ENCODE measurements at places on chromosomes 16 and 17.

- no peak for DNase-seq
Measured at GRCh38 chr17:11551442-11551841, 46.8 kb upstream of the DNAH9 start.

GRCh38 chr17:59329176-59330052, 2.0 kb upstream of the YPEL2 start:
- DNase-seq: peak; percentile 51

DNA sequence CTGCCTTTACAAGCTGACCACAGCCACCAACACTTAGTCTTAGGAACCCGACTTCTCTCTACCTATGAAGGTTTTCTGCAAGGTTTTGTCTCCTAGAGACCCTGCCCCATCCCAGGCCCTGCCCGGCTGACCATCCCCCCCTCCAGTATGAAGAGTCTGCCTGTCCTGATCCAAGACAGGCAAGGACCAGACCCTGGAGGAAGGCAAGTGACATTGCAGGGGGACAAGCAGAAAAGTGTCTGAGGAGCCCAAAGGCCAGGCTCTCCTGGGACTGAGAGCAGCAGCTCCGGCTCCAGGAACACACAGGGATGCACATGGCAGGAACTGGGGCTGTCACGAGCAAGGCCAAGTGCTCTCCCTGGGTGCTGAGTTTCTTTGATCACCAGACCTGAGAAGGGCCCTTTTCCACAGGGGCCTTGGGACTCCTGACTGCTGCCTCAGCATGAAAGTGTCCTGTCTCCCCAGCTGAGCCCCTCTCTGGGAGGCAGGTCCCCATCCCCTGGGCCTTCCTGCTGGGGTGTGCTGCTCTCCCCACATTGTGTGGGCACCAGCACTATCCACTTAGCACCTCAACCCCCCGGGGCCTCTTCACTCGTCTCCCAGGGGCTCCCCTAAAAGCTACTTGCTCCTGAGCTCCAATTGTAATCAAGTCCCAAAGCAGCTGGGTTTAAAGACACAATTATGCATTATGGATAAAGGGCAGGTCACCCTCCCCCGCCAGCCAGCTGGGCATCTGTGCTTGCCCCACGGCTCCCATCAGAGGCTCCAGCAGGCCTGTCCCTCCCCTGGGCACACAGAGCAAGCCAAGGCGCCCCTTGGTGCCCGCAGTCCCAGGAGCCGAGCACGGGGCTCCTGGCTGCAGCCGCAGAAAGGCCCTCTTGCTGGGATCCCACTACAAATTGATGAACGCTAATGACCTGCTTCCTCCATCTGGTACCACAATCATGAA, 11.6 kb upstream of the CACNG4 start:
- no peak for DNase-seq

GRCh38 chr16:67843343-67843765, 1.2 kb downstream of the THAP11 start:
- no peak for DNase-seq

GRCh38 chr17:80316927-80317705, 56.5 kb downstream of the RNF213 start:
- no peak for DNase-seq

- no peak for DNase-seq
Measured at GRCh38 chr17:5027916-5028315, 7.3 kb downstream of the SLC52A1 start.

DNA sequence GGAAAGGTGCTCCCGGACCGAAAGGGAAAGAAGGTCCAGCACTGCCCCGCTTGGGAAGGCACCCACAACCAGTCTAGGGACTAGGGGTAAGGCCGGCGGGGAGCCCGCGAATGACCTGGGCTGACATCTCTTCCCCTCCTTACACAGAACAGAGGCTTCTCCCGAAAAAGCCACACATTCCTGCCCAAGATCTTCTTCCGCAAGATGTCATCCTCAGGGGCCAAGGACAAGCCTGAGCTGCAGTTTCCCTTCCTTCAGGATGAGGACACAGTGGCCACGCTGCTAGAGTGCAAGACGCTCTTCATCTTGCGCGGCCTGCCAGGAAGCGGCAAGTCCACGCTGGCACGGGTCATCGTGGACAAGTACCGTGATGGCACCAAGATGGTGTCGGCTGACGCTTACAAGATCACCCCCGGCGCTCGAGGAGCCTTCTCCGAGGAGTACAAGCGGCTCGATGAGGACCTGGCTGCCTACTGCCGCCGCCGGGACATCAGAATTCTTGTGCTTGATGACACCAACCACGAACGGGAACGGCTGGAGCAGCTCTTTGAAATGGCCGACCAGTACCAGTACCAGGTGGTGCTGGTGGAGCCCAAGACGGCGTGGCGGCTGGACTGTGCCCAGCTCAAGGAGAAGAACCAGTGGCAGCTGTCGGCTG, 1.5 kb downstream of the CNP start:
- DNase-seq: no peak

- DNase-seq: peak; percentile 47
Measured at GRCh38 chr17:59840329-59841090, 52.2 kb downstream of the TUBD1 start.

- DNase-seq: no peak
Measured at GRCh38 chr17:73013816-73014663, 78.4 kb downstream of the SLC39A11 start.

DNA sequence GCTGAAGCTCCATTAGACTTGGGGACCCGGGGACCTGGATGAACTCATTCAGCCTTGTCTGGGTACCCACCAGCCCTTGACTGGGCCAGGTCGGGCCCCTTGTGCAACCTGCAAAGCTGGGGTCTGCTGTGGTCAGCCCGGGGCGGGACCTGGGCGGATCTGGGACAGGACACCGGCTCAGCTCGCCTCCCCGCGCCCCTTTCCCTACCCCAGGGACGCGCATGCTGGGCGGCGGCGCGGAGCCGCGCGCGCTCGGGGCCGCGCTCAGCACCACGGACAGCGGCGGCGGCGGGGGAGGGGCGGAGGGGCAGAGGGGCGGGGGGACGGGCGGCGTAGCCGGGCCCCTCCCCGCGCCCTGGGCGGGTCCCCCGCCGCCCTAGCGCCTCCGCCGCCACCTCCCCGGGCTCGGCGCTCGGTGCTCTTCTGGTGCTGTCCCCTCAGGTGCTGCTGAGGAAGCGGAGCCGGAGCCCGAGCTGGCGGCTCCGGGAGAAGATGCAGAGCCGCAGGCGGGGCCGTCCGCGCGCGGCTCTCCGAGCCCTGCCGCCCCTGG, 7.4 kb downstream of the ACD start:
- no peak for DNase-seq

DNA sequence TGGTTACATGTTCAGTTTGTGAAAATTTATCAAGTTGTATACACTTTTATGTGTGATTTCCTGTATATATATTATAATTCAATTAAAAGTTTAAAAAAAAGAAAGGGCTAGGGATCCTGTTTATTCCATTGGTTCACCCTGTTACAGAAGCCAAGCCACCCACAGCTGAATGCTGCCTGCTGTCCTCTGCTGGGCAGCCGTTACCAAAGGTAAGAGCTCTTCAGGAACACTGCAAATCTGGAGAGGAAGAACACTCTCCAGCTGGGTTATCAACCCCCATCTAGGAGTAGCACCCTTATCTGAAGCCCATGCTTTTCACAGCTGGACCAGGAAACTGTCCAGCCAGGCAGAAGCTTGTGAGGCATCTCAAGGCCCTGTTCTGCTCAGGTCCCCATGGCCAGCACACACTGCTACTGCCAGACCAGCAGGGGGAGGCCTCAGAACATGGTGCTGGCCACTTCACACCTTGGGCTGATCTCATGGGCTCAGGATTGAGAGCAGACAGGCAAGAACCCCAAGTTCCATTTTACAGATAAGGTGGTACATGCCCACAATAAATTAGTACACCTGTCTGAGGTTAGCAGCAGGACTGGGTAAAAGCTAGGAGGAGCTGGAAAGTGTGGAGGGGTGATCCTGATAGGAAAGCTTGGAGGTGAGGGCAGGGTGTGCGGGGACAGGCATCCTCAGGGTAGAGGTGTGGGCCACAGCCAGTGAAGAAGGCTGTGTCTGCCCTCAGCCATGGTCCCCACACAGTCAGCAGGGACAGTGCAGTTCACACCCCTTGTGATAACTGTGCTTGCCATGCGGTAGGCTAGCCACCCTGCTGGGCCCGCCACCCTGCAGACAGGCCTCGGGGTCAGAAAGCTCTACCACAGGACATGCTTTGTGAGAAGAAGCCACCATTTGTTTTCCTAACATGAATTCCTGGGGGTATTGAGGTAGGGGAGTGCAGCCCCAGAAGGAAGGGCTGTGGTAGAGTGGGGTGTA, 54.3 kb upstream of the SREBF1 start:
- DNase-seq: peak; percentile 35

- no peak for DNase-seq
Measured at GRCh38 chr17:59387351-59388068, 56.1 kb downstream of the YPEL2 start.

GRCh38 chr17:30717291-30718098, 107.0 kb downstream of the CRLF3 start:
- DNase-seq: no peak

GRCh38 chr17:80472996-80473395, 3.4 kb downstream of the NPTX1 start:
- no peak for DNase-seq

DNA sequence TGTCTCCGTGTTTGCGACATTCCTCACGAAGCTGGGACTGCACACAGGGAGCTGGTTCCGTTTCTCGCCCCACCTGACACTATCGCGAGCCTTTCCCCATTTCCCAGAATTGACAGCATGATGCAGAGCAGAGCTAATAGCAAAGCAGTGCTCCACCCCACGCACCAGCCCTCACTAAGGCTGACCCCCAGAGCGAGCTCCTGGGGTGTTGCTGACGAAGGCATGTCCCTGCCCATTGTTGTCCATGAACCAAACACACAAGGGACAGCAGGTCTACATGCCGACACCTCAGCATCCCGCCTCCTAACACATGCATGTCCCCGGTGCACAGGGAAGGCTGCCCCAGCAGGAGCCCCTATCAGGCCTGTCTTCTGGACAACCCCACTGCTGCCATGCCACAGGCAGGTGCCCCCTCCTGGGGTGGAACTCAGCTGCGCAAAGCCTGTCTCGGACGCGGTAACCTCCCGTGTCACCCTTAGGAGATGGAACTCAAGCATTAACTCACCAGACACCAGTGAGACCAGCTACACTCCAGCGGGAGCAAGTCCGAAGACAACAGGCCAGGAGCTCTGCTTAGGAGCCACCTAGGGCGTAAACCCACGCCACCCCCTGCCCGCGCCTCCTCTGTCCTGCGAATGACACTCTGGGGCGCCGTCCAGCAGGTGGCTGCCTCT, 16.9 kb upstream of the TRAP1 start:
- DNase-seq: no peak

- no peak for DNase-seq
Measured at GRCh38 chr16:3486506-3487215, 8.6 kb downstream of the C16orf90 start.

DNA sequence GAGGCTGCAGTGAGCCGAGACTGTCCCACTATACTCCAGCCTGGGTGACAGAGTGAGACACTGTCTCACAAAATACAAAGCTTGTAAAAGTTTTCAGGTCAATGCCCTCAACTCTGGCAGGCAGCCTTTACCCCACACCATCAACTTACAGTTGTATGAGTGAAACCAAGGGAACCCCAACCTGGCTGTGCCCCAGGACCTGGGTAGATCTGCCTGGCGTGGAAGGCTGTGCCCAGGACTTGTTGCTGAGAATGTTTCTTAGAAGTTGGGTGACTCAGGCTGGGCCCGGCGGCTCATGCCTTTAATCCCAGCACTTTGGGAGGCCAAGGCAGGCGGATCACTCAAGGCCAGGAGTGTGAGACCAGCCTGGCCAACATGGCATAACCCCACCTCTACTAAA, 7.8 kb downstream of the CES3 start:
- no peak for DNase-seq

DNA sequence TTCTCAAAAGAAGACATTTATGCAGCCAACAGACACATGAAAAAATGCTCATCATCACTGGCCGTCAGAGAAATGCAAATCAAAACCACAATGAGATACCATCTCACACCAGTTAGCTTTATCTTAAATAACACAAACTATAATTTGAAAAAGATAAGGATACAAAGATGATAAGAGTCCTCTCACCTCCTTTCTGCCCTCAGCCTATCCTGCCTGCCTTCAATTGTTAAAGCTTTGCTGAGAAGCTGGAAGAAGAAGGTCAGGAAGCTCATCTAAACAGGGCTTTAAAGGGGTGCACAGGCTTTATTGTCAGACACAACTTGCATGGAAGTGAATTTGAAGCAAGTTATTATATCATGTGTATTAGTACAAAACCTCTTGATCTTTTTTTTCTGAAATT, 676.3 kb upstream of the GOT2 start:
- DNase-seq: no peak

DNA sequence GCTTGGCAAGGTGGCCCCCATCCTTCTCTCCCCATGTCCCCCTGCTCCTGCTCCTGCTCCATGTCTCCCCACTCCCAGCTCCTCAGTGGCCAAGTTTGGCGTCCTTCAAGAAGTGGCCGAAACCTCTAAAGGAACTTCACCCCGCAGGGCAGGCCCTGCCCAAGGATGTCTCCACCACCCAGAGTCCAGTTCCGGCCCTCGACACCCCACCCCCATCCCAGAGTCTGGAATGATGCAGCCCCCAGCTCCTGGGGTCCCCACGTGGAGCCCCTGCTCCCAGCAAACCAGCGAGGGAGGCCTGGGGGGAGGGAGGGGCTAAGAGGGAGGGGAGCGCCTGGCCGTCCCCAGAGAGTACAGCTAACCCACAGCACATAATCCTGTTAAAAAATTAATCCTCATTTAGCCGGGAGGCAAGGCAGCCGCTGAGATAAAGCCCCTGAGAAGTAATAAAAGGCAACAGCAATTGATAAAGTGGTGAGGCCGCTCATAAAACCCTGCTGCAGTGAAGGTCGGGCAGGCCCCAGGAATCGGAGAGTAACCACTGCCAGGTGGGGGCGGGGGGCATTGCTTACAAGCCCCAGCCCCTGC, 9.9 kb upstream of the ENPP7 start:
- no peak for DNase-seq

DNA sequence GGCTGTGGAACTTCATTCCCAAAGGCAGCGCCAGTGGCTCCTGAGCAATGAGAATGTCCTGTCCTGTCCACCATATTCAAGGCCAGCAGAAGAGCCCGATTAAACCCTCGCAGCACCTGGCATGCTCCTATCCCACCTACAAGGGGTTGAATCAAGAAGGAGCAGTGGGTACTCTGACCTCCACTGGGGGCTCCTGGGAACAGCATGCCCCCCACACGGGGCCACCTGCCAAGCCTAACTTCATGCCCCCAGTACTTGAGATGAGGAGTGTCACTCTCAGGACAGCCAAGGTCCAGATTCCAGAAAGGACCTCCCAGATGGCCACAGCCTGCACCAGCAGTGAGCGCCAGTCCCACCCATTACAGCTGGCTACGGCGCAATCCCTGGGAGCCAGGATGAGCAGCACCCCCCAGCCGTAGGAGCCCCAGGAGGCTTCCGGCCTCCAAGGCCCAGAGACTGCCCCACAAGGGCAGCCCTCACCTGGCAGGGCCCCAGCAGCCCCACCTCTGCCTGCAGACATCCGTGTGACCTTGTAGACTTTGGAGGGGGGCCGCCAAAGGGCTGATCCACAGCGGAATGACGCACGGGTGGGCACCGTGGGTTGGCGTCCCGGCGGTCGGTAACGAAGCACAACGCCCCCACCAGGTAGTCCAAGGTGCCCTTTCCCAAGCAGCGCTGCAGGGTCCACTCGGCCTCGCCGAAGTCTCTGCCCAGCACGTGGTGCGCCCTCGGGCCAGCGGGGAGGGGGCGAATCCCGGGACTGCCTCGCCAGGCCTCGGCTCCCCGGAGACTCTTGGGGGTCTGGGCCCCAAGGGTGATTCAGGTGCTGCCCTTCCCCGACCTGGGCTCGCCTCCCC, 1.0 kb upstream of the MPDU1 start:
- no peak for DNase-seq
